ENCODE measurements at places on chromosomes 5 and 9.

DNA sequence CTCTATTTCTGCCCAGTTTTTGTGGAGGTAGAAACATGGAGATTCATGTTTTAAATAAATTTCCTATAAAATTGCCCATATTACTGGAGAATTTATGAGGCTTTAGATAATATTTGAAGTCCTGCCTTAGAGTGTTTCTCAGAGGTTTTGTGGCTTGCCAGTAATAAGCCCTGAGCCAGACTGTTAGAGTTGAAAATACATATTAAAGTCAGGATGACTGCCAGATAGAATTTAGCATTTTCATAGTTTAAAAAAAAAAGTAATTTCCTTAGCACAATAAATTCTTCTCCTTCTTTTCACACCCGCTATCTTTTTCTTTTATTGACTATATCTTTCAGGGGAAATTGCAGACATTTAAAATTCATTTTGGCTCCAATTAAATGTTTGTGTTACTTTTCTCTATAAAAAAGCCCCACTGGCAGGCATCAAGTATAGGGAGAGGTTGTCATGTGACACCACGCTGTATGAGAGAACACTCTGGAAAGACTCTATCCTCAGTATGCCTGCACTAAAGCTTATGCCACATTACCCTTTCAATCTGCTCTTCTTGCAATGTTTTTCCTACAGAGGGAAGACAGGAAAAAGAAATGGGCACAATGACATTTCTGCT, 135.2 kb downstream of the MPDZ start:
- DNase-seq, result no peak

- peak; percentile 71 for DNase-seq
These were observed 44.2 kb downstream of the KIAA1958 start for GRCh38 chr9:112530751-112531205.

GRCh38 chr9:134659688-134660131, 18.1 kb downstream of the COL5A1 start:
- no peak for DNase-seq

DNA sequence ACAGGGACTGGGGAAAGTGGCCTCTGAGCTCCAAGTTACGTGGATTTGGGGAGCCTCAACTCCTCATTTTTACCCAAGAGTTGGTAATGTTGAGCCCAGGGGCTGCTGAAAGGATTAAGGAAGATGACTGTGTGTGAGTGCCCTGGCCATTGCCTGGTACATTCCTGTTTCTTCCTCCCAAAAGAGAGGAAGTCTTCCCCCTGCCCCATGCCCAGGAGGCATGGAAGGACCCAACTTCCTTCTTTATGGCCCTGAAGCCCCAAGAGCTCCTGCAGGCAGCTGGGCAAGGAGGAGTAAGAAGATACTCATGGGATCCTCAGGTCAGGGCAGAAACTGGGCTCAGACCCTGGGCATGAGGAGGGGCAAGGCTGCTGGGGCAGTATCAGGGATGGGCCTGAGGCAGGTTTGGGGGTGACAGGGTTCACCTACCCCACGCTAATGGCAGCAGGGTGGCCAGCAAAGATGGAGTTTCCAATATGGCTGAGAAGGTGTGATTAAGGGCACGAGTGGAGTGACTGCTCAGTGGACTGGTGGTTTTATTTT, 118.3 kb upstream of the MVB12B start:
- no peak for DNase-seq
